ENCODE measurements at places on chromosomes 6 and 20. TPM values are rescaled to one million over a fixed set of nuclear protein-coding genes. Genes with fewer than 3 reads are reported as not detected.

The FKBP1C gene
- total RNA-seq: not detected

DNA sequence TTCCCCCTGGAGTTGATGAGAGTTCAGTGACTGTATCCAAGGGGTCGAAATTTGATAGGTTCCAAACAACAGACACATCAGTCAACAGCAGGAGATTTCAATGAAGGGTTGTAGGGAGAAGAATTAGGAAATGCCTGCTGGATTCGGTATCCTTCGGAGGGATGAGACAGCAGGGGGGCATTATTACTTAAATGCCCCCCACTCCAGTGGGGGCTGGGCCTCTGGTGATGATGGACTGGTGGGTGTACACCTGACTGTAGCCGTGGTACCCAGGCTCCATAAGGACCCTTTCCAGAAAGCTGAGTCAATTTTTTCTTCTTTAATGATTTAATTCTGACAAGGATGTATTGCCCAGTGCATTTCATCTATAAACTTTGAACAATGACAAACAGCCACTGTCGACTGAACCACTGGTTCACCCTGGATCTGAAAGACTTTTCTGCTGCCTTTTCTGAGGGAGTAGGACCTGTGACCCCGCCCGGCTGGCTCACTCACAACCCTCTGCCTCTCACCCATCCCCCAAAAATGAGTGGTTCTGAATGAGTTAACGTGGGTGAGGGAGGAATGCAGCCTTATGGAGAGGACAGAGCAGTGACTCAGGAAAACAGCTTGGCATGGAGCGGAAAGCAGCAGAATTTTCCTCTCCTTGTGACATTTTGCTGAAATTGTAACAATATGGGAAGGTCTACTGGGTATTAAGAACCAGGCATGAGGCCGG lies 41.0 kb downstream of the ZMYND8 start:
- no peak for DNase-seq

DNA sequence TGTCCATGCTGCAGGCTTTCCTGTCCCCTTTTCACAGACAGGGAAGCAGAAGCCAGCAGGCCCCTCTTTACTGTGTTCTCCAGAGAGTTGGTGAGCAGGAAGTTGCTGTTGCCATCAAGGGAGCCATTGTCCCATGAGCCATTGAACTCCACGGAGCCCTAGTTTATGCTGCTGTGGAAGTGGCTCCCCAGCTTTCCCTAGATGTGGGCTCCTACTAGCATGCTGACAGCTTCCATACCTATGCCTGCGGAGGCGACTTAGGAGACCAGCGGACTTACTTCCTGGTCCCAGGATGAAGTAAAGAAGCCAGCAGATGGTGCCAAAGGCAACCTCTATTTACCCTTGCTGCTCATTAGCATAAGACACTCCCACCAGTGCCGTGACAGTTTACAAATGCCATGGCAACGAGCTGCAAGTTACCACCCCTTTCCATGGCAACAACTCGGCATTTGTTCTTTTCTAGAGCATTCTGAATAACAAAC lies 30.8 kb upstream of the FKBP1A start:
- no peak for DNase-seq

DNA sequence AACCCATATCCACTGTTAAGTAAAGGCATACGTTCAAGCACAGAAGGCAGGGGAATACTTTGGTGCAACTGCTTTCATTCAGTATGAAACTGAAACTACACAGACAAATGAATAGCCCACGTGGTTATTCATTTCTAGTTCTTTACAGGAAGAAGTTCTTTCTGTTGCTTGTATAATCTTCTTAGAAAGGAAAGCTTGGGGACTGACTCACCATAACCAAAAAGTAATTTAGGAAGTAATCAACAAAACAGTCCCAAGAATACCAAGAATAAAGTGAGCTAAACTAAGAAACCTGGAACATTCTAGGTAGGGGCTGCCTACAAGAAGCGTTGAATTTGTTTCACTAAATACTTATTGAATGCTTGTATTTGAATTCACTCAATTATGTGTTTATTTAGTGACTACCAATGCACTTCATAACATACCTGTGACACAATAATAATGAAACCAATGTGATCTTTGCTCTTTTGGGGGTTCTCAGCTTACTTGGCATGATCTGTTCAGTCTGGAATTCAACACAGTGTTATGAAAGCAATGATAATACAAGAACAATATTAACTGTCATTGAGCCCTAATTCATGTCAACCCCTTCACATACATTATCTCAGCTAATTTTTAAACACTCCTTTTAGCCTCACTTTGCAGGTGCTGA lies 25.1 kb upstream of the KIAA0408 start:
- DNase-seq: peak; percentile 24

The HLA-DRB5 gene
- total RNA-seq: 0.34 TPM

DNA sequence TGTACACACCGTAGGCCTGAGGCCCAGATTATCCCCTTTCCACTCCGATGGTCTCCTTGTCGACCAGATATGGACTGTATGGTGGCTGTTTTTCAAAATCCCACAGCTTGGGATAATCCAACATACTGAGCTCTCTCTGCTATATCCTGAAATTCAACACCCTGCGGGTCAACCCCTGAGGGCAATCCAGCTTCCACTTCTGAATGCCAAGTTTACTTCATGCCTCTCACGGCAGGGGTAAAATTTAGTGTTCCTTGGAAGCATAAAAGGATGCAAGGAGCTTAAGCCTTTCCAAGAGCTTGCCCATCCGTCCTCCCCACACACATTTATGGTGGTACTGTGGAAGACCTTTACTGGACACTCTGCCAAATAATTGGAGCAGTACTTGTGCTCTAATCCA lies 90.7 kb downstream of the PLG start:
- no peak for DNase-seq

- no peak for DNase-seq
These were observed 136.9 kb upstream of the RREB1 start for GRCh38 chr6:6970851-6971250.

The CD24 gene
- total RNA-seq: 3.4 TPM

The SMPDL3A gene
- 0.21 TPM for total RNA-seq

The ACSS2 gene
- total RNA-seq: 27.9 TPM

All from naive thymus-derived CD8-positive, alpha-beta T cell (primary cell).